ENCODE measurements at places on chromosomes 4 and X.

DNA sequence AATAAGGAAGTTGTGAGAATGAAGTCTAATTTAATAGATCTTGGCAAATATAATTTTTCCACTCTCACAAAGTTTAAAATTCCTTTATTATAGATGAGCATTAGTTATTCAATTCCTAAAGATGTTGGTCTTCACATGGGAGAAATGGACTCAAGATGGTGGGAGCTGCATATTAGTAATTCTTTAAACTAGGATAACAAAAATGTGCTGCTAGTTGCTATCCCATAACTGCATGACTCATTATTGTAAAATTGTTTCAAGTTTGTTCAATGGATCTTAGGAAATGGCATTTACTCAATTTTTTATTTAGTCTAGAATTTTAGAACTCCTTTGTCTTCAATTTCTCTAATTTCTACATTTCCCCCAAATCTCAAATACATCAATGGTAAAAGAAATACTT is 155.8 kb downstream of the ATP10D start:
- no peak for DNase-seq

DNA sequence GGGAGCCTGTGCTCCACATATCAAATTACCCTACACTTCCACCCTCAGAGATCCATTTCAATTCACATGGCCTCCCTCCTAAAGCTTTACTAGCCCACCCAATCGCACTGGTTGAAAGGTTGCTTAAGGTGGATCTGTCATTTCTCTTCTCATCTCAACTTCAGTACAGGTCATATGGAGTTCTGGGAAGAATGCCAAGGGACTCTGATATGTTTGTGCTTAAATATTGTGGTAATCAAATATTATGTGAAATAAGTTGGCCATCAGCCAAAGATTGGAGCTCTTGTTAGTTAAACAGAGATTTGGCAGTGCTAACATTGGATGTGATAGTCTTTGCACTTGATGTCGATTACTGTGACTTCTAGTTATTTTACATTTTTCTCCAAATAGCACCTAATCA is 20.5 kb downstream of the SEPTIN6 start:
- no peak for DNase-seq

DNA sequence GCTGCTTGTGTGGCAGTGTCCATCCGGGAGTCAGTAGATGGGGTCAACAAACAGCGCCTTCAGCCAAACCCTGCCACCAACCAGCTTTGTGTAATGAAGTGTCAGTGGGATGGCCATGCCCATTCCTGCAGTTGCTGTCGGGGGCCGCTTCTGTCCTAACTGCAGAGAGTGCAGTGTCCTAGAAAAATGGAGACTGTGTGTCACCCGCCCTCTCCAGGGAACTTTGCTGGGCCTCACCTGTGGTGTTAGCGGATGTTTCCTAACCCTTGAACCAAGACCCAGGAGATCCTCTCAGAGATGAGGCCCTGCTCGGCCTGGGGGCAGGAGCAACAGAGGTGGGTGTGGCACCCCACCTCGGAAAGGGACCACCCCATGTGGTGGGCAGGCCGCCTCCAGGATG is 35.3 kb upstream of the HGFAC start:
- no peak for DNase-seq

DNA sequence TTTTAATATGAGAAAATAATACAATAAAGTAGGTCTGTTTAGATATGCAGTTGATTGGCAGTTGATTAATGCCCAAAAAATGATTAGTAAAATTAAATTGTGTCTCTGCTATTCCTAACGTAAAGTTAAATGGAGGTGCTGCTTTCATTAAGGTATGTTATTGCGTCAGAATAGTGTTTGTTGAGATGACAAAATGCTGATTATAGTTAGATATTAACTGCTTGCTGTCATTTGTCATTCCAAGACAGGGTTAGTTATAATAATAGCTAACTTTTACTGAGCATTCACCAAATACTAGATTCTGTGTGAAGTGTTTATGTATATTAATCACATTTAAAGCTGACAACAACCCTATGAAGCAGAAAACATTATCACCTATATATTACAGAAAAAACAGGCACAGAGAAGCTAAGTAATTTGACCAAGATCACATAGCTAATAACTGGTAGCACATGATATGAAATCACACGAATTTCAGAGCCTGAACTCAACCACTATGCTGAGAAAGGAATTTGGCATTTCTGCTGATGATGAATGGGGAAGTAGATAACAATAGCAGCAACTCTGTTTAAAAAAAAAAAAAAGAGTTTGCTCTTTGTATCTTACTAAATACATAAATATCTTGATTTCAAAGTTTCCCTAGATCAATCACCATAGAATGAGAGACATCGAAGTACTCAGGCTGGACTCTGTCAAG is 59.7 kb upstream of the WDR44 start:
- no peak for DNase-seq

GRCh38 chrX:103400931-103401330 is 24.6 kb downstream of the BEX3 start:
- DNase-seq: no peak
